Activated CD4-positive, alpha-beta memory T cell treated with anti-CD3 and anti-CD28 coated beads, Interleukin-2, amount 10 ng/mL, durations not matched to agents 7 days and 5 days (primary cell): ENCODE measurements at places on chromosomes 1 and 21. TPM values are rescaled to one million over a fixed set of nuclear protein-coding genes. Genes with fewer than 3 reads are reported as not detected.

TMEM269 gene
- not detected for total RNA-seq

CXADR gene
- total RNA-seq = 0.65 TPM

TRIM67 gene
- total RNA-seq = not detected

FAM163A gene
- not detected for total RNA-seq

CENPF gene
- 125 TPM for total RNA-seq

GRCh38 chr1:25468033-25468432, 37.3 kb downstream of the MACO1 start:
- no peak overlapping the region for H3K27ac ChIP-seq
- H3K36me3 ChIP-seq = peaks cover 12% of the 10 kb centered on the region
- no peak overlapping the region for H3K4me3 ChIP-seq
- H3K27me3 ChIP-seq = no peaks in the 10 kb centered on the region
- H3K4me1 ChIP-seq = peaks cover 25% of the 10 kb centered on the region

DNA sequence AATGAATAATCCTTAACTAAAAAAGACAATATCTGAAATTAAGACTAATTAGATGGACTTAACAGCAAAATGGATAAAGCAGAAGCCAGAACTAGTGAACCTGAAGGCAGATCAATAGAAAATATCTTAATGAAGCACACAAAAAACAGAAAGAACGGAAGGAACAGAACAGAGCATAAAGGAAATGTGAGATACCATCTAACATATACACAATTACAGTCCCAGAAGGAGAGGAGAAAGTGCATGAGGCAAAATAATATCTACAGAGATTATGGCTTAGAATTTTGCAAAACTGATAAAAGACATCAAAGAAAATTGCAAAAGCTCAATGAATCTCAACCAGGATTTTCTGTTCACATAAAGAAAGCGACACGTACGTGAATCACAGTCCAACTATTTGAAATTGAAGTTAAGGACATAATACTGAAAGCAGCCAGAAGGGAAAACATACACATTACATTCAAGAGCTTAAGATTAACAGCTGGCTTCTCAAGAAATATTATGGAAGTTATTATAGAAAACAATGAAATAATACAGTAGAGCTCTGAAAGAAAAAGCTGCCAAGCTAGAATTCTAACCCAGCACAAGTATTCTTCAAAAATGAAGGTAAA, 182.0 kb downstream of the CDC42BPA start:
- DNase-seq = no peak
- H3K27ac ChIP-seq = no peak overlapping the region
- no peaks in the 10 kb centered on the region for H3K27me3 ChIP-seq
- H3K36me3 ChIP-seq = no peaks in the 10 kb centered on the region
- H3K4me3 ChIP-seq = no peak overlapping the region
- no peaks in the 10 kb centered on the region for H3K4me1 ChIP-seq

DNA sequence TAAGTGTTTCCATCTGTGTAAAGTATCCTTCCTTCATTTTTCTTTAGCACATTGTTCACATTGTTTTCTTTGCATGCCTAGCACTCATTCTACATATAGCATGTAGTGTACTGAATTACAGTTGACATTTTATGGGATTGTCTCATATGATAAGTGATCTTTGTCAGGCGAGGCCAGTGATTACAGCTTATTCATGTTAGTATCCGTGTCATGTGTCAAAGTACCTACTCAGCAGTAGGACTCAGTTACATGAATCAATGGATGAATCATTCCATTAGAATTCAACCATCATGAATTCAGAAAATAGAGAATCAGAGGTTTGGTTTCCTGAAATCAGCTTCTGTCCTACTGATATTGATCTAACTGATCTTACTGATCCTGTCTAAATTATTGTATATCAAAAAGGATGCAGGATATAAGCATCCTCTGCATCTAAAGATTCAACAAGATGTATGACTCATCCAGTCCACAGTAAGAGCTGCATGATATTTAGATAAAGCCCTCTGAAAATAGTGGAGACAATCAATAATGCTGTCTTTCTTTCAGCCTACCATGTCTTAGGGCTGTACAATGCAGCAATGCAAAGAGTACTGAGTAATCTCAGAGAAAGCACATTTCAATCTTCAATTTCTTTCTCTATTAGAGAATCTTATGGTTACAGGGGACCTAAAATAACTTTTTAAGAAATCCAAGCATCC, 20.7 kb upstream of the HRNR start:
- no peak for DNase-seq
- peaks cover 11% of the 10 kb centered on the region for H3K27me3 ChIP-seq
- H3K4me3 ChIP-seq = no peak overlapping the region
- H3K27ac ChIP-seq = no peak overlapping the region
- no peaks in the 10 kb centered on the region for H3K4me1 ChIP-seq
